Lower lobe of right lung (tissue), 2 donors: ENCODE measurements at places on chromosomes 2 and 18.

DNA sequence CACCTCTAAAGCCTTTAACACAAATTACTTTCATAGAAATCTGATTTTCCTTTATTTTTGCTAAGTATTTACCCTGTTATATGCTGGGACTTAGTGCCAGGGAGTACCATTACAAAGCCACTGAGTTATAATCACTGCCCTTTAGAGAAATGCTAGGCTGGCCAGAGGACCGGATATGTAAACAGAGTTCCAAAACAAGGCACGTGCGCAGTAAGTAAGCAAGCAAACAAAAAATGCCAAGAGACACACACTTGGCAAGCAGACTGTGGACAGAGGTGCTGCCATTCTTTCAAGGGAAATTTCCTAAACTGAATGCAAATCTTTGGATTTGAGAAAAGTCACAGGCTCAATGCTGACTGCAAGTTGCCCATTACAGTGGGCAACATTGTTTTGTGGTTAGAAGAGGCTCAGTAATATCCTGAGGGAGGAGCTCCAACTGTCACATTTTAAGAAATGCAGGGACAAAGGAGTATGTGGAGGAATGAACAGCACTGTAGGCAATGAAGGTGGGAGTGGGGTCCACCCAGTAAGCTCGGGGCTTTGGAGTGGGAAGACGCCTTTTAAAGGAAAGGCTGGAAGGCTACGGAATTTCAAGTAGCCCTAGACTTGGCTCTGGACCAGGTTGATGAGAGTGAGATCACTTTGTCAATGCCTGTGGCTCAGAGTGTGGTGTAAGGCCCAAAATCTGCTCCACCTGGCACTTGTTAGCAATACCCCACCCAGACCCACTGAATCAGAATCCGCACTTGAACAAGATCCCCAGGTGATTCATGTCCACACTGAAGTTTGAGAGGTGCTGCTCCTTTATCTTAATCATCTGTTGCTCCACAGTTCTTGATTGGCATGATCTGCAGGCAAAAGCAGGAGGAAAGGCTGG is 2.1 kb upstream of the PARD6G start:
- DNase-seq: no peak

- DNase-seq: no peak
Measured at GRCh38 chr2:2704428-2705090, 373.5 kb upstream of the MYT1L start.

- no peak for DNase-seq
Measured at GRCh38 chr2:58866527-58866926, 625.4 kb upstream of the FANCL start.

DNA sequence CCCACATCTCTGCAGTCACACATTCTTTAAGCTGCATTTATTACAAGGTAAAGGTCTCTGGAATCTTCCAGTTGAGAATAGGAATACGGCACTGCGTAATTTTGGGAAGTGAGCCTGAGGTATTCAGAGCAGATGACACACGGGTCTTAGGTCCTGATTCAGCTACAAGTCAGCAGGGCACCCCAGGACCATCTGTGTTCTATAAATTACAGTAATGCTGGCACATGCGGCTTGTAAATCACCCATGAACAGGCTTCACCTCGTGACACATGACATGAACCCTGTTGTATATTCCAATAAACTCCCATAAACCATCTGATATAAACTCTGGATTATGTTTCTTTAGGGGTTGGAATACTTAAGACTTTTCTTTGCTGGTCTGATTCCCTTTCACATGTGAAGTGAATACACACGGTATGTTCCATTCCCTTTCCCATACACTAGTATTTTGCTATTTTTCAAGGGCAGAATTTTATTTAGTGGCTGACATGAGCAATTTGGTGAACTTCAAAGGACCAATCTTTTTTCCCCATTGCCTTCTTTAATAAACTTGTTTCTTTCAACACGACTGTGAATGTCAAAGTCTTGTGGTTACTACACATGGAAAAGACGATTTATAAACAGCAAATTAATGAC is 298.6 kb downstream of the MEIS1 start:
- no peak for DNase-seq

GRCh38 chr2:239803766-239804115 is 221.4 kb downstream of the NDUFA10 start:
- no peak for DNase-seq

DNA sequence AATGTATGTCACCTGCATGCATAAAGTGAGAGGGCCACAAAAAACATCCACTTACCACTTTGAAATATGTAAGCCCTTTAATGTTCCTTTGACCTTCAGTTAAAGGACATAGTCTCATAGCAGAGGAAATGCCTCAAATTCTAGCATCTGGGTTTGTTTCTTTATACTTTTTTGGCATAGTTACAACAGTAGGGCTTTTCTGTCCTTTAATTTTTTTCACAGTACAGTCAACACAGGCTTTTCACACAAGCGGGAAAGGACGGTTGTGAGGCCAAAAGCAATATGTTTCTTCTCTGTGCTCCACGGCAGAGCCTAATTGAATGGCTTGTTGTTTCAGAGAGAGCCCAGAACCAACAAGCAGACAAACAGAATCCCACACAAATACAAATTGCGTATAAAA is 57.6 kb downstream of the CRIM1 start:
- no peak for DNase-seq

- DNase-seq: no peak
Measured at GRCh38 chr2:64400105-64400728, 53.7 kb upstream of the LGALSL start.
